ENCODE measurements at places on chromosomes 1 and 21.

- DNase-seq = no peak
Measured at GRCh38 chr1:111895469-111895868, 94.0 kb downstream of the KCND3 start.

GRCh38 chr1:235632506-235633401 lies 16.8 kb downstream of the GNG4 start:
- DNase-seq = peak; percentile 19

DNA sequence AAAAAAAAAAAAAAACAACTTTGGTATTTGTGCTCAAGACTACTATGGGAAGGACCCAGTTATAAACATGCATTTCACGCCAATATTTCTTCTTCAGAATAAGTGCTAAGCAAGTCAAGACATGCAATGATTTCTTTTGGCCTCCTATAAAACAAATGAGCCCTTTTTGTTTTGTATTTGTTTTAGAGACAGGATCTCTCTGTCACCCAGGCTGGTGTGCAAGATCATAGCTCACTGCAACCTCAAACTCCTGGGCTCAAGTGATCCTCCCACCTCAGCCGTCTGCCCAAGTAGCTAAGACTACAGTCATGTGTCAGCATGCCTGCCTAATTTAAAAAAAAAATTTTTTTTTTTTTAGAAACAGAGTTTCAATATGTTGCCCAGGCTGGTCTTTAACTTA lies 348.7 kb downstream of the PCP4 start:
- DNase-seq = no peak

DNA sequence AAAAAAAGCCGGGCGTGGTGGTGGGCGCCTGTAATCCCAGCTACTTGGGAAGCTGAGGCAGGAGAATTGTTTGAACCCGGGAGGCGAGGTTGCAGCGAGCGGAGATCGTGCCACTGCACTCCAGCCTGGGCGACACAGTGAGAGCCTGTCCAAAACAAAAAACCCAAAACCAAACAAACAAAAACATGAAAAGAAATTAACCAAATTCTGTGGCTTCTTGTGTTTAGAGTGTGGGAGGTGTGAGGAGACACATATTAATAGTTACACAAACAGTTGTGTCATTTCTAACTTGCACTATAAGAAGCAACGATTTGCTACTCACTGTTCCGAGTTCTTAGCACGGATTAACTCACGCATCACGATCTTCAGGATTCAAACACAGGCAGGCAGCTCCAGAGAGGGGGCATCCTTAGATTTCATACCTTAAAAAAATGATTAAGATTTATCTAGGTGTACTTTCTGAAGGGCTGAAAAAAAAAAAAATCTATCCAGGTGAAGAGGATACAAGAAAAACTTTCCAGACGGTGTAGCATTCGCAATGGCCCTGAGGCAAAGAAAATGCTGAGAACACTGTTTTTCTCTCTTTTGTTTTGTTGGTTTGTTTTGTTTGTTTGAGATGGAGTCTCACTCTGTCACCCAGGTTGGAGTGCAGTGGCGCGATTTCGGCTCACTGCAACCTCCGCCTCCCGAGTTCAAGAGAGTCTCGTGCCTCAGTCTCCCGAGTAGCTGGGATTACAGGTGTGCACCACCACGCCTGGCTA lies 713 bp upstream of the HMGCL start:
- DNase-seq = no peak

DNA sequence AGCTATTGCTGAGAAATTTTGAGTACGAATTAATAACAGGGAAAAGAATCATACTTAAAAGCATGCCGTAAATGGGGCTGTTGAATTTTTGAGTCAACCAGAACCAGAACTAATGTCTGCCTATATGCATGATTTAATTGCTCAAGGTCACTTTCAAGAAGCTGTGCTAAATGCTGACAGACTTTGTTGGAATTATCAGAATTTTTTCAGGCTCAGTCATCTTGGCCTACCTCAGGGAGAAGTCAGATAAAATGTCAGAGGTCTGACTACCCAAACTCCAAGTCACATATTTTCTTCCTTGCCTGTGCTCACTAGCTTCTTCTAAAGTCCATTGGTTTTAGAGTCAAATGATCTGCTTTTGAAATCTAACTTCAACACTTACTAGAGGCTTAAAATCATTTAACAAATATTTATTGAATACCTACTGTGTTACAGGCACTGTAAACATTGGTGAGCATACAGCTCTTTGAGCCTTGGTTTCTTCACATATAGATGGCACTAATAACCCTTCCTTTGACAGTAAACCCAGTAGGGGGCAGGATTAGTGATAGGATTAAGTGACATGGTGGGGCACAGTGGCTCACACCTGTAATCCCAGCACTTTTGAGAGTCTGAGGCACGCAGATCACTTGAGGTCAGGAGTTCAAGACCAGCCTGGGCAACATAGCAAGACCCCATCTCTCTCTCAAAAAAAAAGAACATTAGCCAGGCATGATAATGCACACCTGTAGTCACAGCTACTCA lies 121.2 kb upstream of the SLC44A3 start:
- DNase-seq = no peak

DNA sequence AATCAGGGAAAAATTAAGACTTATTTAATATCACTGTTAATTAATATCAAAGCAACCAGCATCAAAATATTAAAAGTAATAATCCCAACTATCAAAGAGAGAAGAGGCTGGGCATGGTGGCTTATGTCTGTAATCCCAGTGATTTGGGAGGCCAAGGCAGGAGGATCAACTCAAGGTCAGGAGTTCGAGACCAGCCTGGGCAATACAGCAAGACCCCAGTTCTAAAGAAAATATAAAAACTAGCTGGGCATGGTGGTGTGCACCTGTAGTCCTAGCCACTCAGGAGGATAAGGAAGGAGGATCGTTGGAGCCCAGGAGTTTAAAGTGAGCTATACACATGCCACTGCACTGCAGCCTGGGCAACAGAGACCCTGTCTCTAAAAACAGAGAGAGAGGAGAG lies 43.2 kb downstream of the AHCTF1 start:
- no peak for DNase-seq

DNA sequence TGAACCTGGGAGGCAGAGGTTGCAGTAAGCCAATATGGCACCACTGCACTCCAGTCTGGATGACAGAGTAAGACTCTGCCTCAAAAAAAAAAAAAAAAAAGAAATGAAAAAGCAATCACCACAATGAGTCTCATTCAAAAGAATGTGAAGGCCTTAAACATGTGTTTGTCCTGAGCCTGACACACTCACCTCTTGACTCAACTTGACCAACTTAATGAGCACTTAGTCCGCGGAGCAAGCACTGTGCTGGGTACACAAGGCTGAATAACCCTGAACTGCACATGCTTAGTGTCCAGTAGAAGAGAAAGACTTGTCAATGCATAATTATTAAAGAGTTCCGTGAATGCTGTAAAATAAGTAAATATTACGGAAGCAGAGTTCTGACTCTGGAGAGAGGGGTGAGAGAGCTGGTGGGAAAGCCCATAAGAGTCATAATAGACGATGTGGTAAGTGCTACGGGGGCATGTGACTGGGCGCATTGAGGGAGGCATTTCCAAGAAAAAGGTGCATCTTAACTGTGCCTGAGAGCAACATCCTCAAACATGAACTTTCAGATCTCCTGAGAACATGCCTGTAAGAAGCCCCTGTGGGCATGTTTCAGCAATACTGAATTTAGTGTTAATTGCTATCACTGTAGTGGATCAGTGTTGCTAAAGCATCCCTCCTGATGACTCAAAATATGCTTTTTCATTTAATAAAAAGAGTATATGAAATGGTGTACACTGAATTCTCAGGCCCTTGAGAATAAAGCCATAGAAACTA lies 27.2 kb downstream of the MCOLN2 start:
- DNase-seq = no peak

DNA sequence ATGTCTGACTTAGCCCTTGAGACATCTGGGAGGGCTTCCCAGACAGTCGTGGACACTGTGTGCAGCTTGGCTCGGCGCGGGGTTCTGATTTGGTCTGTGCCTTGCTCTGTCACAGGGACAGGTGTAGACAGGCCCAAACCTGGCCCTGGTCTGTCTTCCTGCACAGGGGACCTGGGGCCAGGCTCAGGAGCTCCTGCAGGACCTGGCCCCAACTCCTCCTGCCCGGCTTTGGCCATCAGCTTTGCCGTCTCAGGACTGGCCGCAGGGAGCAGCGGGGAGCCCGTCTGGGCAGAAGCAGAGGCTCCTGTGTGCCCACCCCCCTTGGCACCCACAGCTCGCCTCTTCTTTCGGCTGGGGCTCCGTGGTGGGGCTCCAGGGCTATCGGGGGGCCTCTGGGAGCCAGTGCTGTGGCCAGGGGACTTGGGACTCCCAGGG lies 1.7 kb downstream of the PERM1 start:
- no peak for DNase-seq

DNA sequence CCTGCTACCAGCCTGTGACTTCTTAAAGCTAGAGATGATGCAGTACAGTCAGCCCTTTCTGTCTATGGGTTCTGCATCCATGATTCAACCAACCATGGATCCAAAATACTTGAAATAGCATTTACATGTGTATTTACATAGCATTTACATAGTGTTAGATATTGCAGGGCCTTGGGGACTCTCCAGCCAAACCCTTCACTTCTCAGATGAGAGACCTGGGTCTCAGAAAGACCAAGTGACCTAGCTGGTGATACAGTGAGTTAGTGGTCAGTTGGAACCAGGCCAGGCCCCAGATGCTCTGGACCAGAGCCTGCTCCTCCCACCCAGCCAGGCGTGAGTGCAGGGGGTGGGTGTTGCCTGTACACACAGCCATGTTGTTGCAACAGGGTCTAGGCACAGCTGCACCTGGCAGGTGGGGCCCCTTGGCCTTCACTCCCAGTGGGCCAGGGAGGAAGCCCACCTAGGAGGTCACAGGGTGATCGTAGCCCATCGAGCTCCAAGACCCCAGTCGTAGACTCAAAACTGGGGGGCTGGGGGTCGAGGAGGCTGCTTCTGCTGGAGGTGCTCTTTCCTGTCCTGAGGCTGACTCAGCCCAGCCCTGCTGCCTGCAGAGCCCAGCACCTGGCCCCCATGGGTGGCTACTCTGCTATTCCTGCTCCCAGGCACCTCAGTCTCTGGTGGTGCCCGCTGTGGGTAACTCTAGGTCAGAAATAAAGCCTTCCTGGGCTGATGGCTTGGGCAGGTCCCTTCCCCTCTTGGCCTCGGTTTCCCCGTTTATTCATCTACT lies 7.7 kb downstream of the TMEM61 start:
- no peak for DNase-seq

DNA sequence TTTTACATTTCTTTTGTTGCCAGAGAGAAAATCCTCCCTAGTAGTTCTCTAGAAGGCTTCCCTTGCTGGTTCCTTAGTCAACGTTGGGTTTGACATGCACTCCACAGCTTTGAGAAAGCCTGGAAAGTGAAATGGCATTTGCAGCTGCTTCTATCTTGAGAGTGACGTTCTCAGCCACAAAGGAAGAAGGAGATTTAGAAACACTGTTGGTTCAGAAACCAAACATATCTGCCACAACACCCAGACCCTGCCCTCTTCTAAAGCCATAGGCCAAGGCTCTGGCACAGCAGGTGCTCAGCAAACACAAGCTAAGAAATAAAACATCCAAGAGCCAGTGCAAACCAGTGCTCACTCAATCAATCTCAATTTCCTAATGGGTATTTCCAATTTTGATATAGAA lies 121.4 kb downstream of the CCDC185 start:
- no peak for DNase-seq

- no peak for DNase-seq
Measured at GRCh38 chr1:192977089-192977706, 82.0 kb downstream of the UCHL5 start.

- no peak for DNase-seq
Measured at GRCh38 chr1:200819726-200820125, 53.1 kb upstream of the GPR25 start.

DNA sequence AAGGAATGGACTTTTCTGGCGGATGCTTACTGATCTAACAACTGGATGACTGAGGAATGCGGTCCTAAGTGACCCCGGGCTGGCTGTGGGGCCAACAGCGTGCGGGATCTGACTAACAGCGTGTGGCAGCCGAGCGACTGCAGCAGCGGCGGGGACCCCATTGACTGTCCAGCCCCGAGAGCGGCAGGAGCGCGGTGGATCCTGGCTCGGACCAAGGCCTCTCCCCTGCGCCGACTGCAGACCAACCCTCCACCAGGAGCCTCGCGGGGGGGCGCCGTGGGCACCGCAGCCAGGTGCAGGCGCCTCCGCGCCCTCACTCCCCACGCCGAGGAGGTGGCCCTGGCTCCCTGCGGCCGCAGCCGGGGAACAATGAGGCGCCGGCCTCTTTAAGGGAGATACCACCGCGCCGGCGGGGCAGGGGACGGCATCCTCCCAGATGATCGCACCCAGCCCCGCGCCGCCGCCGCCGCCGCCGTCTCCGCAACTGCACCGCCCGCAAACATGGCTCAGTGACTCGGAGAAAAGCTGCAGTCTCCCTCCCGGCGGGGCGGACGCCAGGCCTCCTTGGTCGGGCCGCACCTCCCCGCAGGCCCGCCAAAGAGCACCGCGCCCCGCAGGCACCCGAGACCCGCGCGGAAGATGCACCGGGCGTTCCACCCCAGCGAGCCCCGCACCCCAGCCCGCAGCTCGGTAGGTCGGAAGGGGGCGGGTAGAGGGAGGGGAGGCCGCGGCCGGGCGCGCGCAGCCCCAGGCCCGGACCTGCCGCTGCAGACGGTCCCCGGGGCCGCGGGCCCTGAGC lies 694 bp upstream of the PDIK1L start:
- DNase-seq = peak; percentile 93

GRCh38 chr1:182802006-182802803 lies 12.6 kb downstream of the NPL start:
- DNase-seq = peak; percentile 30

GRCh38 chr1:216015116-216015515 lies 408.1 kb downstream of the USH2A start:
- DNase-seq = no peak

DNA sequence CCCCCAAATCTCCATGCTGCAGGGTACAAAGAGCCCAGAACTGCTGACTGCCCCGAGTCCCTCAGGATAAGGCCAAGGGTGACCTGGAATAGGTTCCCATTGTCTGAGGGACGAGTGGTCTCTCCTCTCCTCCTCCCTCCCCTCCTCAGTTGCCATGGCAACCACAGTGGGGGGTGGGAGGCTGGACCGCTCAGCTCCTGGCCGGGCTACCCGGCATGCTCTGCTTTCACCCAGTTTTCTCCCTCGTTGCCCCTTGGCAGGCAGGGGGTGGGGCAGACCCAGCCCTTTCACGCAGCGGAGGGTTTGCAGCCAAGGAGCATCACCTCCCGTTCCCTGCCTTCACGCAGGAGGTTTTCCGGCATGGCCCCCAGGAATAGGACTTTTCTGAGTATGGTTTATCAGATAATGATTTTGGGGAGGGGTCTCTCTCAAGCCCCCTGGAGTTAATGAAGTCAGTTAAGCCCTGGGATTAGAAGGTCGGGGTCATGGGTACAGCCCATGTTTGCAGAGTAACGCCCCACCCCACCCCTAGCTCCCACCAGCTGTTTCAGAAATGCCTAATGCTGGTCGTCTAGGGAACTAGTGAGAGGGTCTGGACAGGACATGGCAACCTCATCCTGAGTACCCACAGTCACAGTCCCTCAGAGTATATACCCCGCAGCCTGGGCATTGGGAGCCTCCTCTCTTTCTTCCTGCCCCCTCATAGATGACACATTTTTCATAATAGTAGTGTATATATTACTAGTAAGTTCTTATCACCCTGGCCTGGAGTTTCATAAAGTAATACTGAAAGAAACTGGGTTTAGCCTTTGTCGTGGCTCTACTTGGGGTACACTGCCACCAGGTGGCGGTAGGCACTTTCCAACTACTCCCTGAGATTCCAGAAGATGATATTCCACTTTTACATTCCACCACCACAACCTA lies 20.7 kb downstream of the C1QB start:
- DNase-seq = peak; percentile 74
